BJ (cell line): ENCODE measurements at places on chromosomes 11 and 22.

DNA sequence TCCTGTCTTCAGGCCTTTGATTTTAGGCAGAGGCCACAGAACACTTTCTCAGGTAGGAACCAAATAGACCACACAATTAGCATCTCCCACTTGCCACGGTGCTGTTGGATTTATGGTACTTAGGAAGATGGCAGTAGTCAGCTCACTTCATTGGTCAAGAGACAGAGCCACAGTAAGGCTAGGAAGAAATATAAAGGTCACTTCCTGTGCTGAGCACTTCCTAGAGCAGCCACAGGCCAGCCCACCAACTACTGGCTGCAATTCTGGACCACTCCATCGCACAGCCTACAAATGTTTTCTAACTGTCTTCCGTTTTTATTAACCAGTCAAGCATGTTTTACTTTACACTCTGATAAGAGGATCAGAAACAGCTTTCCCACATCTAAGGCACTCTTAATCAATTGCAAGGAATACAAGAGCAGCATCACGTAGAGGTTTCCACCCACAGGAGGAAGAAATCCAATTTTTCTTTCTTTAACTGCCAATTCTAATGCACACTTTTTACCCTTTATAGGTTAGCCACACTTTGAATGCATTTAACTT is 54.7 kb downstream of the ABTB2 start:
- DNase-seq, result no peak

DNA sequence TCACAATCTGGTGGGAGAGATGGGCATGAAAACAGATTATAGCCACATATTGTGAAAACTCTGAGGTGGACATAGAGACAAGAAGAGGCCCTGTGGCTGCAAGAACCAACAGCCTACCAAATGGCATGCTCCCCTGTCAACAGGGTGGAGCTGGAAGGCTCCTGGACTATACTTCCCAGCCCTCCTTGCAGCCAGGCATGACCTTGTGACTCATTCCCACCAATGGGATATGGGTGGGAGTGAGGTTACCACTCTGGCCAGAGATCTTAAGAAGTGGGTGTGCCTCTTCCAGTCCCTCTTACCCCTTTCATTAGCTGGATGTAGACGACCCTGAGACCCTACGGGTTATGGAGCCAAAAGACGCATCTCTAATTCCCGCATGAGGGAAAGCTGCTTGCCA is 126.4 kb upstream of the ZBED5 start:
- no peak for DNase-seq

DNA sequence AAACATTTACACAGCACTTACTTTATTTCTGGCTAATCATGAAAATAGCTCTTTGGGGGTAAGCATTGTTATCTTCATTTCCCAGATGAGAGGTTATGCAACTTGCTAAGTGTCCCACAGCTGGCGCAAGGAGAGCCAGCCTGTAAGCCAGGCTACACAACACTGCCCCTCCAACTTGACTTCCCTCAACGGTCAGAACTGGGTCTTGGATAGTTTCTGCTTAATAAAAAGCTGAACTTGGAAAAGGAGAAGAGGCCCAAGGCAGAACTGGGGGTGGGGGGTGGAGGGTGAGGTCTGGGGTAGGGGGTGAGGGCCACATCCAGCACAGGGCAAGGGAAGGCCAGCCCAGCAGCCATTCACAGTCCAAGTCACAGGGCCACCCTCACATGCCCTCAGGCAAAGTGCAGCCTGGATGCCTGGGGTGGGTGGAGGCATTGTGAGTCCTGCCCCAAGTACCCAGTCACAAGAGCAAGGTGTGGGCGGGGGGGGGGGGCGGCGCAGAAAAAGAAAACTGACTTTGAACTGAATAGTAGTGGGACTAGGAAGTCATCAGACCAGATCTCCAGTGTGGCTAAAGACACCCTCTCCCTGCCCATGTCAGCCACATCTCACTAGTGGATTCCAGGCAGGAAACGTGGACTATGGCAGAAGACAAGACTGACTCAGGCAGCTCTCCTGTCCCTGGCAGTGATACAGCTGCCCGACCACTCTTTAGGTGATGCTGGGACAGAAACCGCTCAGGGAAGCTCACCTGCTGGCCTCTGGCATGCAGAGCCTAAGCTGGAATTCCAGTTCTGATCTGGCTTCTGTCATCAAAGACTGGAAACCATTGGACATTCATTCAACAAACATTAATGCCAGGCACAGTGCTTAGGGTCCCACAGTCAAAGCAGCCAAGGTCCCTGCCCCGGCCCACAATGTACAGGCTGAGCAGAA is 52.4 kb downstream of the PACSIN2 start:
- no peak for DNase-seq

GRCh38 chr22:48145738-48146137 is 1383.3 kb downstream of the TBC1D22A start:
- no peak for DNase-seq

DNA sequence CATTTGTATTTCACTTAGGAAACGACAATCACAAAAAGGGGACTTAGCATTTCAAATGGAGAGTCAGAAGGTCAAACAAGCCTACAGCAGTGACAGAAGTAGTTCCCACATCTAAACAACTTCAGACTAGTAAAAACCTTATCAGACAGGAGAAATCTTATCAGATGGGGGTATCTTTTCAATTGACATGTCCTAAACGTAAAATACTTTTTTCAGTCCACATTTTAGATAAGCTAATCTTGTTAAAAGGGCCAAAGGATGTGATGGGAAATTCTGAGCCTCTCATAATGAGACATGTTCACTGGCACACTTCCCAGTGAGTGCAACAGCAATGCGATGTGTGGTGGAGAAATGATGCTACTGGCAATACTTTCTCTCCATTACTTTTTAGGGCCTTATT is 2.4 kb downstream of the MAPK1 start:
- peak; percentile 39 for DNase-seq
